Nephron progenitor cell (in vitro differentiated cells): ENCODE measurements at places on chromosomes 6 and 20.

DNA sequence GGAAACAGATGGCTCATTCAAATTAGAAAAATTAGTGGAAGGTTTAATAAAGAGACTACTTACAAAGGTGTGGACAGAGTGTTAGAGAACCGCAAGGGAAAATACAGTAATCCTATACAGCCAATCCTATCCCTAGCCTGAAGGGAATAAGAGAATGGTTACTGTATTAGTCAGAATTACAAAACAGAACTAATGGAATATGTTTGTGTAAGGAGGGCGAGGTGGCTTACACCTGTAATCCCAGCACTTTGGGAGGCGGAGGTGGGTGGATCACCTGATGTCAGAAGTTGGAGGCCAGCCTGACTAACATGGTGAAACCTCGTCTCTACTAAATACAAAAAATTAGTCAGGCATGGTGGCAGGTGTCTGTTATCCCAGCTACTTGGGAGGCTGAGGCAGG lies 16.3 kb upstream of the TRPC4AP start:
- no peak for DNase-seq

GRCh38 chr6:89375427-89376267 lies 23.1 kb upstream of the UBE2J1 start:
- peak; percentile 35 for DNase-seq

DNA sequence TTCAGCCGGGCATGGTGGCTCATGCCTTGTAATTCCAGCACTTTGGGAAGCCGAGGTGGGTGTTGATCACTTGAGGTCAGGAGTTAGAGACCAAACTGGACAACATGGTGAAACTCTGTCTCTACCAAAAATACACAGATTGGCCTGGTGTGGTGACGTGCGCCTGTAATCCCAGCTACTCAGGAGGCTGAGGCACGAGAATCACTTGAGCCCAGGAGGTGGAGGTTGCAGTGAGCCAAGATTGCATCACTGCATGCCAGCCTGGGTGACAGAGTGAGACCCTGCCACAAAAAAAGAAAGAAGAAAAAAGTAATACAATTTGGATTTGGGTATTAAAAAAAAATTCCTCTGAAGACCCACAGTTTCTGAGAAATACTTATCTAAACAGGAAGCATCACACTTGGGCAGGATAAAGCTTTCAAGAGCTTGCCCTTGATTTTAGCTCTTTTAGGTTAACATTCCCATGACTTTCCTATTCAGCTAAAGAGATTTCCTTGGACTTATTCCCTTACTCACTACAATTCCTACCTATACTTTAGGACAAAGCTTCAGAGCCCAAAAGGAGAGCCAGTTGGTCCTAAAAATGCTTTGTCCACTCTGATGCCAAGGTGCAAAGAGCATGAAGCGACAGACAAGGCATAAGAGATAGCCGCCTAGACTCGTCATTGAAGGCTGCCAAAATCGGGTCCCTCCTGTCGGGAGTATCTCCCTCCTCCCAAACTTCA lies 1.9 kb downstream of the ELOVL2 start:
- DNase-seq, result no peak

DNA sequence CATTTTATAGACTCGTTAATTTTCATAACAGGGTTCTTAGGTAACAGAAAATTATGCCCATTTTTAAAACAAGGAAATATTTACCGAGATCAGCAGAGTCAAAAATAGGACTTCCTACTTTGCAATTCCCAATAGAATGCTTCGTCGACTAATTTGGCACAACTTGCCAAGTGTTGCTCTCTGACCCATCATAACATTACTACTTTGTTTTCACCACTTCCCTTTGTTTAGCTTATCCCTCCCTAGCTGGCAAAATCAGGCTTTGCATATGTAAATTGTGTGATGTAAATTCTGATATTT lies 914 bp upstream of the RANBP9 start:
- DNase-seq, result no peak

GRCh38 chr20:8853805-8854338 lies 215.0 kb upstream of the PLCB4 start:
- DNase-seq, result peak; percentile 27

DNA sequence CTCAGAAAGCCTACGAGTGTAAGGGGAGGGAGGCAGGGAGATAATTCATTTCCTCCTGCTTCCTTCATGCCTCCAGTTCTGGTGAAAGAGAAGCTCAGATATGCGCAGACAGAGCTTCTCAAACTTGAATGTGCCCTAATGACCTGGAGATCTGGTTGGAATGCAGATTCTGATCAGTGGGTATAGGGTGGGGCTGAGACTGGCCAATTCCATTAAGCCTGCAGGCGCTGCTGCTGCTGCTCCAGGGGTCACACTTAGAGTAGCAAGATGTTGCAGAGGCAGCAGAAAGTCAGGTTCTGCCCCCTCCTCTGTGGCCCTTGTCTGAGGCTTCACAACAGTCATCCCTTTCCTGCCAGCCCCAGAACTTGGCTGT lies 161.0 kb downstream of the DHX35 start:
- DNase-seq, result no peak

GRCh38 chr20:48823960-48824498 lies 3.8 kb downstream of the PREX1 start:
- DNase-seq, result no peak

DNA sequence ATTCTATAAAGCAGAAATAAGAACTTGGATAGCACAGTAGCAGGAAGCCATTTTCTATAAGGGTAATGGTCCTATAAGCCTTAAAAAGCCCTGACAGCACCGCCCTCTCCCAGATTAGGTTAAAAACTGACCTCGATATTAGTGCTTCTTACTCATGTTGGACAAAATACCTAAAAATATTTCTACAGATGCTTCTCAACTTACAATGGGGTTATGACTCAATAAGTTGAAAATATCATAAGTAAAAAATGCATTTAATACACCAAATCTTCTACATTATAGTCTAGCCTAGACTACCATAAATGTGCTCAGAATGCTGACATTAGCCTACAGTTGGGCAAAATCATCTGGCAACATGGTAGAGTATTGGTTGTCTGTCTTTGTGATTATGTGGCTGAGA lies 70.3 kb downstream of the SESN1 start:
- no peak for DNase-seq

- DNase-seq, result no peak
Measured at GRCh38 chr20:37382482-37383120, 36.7 kb downstream of the SRC start.

DNA sequence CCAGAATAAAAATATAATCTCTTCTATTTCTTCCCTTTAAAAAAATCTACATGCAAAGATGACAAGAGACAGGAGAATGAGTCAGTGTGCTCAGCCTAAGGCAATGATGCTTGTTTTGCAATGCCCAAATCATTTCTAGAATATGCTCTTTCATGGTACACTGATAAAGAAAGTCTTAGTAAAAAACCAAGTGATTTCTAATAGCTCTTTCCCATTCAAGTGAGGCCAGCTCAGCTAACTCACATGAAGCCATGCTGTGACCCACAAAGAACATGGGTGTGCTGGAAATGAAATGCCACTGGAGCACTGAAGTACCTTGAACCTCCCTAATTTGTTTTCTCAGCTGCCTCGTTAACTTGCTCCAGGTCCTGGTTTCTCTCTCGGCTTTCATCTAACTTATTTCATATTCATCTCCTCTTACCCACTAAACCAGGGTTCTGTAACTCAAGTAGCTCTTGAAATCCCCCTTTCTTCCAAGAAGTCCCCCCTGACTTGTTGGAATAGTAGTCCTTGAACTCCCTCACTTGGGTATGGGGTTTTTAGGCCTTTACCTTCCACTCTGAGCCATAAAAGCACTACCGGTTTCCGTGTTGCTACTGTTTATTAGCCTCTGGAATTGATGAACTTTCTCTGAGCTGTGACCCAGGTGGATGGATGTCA lies 92.7 kb downstream of the IRF4 start:
- no peak for DNase-seq

DNA sequence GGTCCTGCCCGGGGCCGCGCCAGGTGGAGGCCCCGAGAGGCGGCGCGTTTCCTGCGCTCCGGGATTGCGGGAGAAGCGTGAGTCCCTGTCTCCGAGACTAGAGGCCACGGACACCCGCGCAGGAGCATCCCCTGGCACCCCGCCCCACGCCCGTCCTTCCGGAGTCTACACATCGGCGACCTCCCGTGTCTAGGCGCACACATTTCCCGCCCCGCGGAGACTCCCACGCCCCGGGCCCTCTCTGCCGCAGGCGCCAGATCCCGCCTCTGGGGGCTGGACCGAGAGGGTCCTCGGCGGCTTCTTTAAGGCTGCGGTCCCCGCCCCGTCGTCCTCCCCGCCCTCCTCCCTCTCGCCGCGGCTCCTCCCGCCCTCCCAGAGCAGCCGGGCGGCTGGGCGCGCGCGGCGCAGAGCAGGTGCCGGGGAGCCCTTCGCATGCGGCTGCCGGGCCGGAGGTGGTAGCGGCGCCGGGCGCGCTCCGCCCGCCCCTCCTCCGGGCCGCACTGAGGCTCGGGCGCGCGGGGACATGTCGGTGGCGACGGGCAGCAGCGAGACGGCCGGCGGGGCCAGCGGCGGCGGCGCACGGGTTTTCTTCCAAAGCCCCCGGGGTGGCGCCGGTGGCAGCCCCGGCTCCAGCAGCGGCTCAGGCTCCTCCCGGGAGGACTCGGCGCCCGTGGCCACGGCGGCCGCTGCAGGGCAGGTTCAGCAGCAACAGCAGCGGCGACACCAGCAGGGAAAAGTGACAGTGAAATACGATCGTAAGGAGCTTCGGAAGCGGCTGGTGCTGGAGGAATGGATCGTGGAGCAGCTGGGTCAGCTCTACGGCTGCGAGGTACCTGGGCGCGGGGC lies at the start of gene PPP1R14C:
PPP1R14C (plus strand) TSS at position 375 of the 846 bp plus-strand sequence; CDS start at position 524, 149 bp downstream.
- peak; percentile 78 for DNase-seq

DNA sequence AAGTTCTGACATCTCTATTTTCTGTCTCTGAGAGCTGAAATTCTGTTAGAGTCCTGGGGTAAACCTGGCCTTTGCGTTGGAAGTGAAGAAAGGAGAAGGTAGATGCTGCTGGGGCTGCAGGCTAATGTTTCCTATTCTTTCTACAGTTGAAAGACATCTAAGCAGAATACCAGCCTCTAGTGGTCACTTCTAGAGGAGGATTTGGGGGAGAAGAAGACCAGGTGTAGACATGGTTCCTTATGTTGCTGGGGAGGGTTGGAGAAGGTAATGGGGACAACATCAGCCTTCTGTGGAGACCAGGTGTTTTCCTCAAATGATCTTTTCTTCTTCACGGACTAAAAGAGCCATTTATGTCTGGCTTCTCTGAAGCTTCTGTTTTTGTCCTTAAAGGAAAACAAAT lies 62.6 kb downstream of the BTBD3 start:
- no peak for DNase-seq

GRCh38 chr20:34781220-34781619 lies 44.2 kb downstream of the NCOA6 start:
- no peak for DNase-seq

DNA sequence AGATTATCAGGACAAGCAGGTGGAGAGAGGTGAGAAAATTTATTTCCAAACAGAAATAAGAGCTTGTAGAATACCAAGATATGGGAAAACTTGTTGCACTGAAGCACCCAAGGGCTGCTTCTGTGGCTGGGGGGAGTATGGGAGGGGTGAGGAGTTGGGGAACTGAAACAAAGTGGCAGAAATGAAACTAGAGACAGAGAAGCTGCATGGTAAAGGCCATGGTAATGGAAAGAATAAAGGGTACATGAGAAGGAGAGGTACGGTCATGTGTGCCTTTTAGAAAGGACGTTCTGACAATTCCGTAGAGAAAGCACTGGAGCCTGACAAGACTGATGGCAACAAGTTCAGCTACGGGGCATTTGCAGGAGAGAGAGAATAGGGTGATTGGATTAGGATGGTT lies 51.6 kb upstream of the RIN2 start:
- no peak for DNase-seq

GRCh38 chr20:60104993-60105803 lies 147.0 kb downstream of the CDH26 start:
- DNase-seq, result no peak

DNA sequence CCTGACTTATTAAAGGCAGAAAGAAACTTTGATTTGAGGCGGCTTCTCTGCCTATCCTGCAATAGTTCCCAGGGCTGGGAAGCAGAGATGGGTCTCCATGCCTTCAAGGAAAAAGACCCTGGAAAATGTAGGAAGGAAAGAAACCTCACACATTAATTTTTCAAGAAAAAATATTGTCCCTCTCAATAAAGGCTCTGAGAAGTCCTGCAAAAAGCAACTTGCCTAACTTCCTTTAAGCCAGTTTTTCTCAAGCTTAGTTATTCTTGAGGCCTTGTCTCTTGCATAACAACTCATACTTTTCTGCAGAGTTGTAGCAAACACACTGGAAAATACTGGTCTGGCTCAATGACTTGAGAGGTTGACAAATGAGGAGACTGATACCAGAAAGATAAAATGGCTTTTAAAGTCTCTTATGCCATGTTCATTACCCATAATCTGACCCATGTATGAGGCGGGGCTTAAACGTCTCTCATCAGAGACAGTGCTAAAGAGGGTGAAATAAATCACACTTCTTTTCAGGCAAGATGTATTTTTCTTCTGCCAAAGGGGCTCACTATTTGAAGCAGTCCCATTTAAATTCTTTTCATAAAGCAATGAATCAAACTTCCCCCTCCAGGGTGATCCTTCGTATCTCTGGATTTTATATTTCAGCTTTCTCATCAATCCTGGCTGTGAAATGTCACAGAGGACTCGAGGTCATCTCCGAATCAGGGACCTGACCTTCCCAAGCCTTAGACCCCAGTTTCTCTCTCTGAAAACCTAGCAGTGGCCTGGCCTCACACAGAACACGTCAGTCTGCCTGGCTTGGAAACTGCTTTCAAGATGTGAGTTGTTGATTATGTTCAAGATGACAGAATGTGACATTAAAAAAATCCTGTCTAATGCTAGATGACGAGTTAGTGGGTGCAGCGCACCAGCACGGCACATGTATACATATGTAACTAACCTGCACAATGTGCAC lies 82.3 kb upstream of the KCNG1 start:
- no peak for DNase-seq

GRCh38 chr6:42249279-42249678 lies 31.6 kb upstream of the MRPS10 start:
- no peak for DNase-seq
